ENCODE measurements at places on chromosomes 11 and 22.
A peak's percentile ranks its signal among the peaks of the same experiment; 100 is the strongest.

- no peak for DNase-seq
Observed at GRCh38 chr22:46040471-46041465, 63.8 kb upstream of the WNT7B start.

- no peak for DNase-seq
Observed at GRCh38 chr11:21289686-21290085, 620.3 kb downstream of the NELL1 start.

- DNase-seq, result no peak
Observed at GRCh38 chr11:67261946-67262681, 4.2 kb upstream of the GRK2 start.

DNA sequence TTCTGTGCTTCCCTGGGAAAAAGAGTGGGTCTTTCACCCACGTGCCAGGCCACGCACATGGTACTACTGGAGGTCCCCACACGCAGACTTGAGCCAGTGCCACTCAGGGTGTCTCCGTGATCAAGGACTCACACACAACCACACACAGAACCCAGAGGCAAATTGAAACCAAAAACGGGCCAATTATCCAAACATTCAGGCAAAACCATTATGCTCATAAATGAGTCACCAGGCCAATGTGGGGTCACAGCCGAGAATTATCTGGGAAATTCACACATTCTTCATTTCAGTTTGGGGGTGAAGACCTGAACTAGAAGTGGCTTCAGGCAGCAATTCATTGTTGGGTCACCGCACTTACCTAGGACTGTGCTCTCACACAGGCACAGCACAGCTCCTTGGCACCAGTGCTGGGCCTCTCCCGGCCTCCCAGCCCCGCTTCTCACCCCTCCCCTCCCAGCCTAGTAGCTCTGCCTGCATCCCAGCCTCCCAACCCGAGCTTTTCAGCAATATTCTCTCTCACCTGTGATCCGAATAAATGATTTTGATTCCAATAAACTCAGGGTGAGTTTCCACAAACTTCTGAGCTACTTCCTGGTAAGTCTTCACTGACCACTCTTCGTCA lies 28.0 kb downstream of the ADA2 start:
- DNase-seq, result no peak

- DNase-seq, result no peak
Observed at GRCh38 chr11:129144256-129144655, 47.9 kb downstream of the ARHGAP32 start.

GRCh38 chr11:78416285-78417174 lies 1.1 kb downstream of the GAB2 start:
- DNase-seq, result no peak

- no peak for DNase-seq
Observed at GRCh38 chr22:17773606-17774205, 563 bp downstream of the BID start.

DNA sequence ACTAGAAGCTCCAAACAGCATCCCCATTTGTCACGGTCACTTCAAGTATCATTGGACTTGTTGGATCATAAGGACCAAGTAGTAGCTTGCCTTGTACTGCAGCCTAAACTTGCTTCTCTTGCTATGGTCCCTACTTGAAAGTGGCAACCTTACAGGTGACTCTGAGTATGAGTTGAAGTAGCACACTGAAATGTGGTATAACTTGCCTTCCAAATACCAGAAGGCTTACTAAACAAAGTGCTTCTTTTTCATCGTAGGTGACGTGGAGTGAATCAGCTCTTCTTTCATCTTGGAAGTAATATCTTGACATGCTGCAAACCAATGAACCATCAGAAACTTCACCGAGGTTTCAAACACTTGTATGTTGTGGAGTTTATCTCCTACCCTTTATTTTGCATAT lies 169.0 kb upstream of the DDI1 start:
- no peak for DNase-seq

DNA sequence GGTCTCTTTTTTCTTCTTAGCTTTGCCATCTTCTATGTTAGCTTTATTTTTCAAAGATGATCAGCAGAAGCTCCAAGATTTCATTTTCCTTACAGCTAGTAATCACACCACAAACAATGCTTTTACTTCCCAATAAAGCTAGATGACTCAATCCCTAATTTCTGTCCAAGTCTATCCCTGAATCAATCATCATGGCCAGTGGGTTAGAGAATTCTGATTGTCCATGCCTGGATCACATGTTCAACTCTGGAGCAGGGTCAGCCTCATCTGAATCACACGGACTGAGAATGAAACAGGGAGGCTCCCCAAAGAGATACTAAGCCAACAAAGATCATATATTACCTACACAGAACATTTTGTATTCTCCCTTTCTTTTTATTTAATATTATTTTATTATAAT lies 79.6 kb downstream of the BBOX1 start:
- no peak for DNase-seq

GRCh38 chr11:71504531-71504930 lies 22.5 kb upstream of the KRTAP5-7 start:
- no peak for DNase-seq

DNA sequence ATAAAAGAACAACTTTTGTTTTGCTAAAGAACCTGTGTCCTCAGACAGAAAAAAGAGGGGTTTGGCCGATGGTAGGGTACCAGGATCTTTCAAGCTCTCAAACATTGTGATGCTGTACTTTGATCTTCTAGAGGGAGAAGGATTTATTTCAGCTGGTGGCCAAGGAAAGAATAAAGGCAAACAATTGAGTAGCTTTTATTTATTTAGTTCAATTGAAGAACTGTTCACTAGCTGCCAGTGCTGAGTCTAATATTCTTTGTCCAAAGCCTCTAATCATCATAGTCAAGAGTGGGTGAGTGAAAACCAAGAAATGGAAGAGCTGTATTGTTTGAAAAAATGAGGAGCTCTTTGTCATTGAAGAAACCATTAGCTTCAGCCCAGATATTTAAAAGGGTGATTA lies 138.4 kb downstream of the FAT3 start:
- no peak for DNase-seq

- peak; percentile 32 for DNase-seq
Observed at GRCh38 chr11:95095858-95096587, 6.4 kb downstream of the ENDOD1 start.

DNA sequence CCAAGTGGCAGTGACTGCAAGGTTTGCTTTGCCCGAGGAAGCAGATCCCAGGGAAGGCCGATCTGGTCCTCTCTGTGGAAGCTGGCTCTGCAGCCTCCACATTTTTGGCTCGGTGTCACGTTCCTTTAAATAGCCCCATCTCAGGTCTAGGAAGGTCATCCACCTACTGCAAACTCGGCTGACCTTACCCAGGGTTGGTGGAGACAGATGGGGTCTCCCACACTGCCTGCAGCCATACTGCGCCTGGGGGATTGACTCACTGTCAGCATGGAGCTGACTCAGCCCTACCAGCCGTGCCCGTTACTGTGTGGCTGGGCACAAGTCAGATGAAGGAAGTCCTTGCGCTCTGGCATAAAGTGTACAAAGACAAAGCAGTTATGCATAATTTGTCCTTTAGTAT lies 16.9 kb downstream of the CDPF1 start:
- no peak for DNase-seq

DNA sequence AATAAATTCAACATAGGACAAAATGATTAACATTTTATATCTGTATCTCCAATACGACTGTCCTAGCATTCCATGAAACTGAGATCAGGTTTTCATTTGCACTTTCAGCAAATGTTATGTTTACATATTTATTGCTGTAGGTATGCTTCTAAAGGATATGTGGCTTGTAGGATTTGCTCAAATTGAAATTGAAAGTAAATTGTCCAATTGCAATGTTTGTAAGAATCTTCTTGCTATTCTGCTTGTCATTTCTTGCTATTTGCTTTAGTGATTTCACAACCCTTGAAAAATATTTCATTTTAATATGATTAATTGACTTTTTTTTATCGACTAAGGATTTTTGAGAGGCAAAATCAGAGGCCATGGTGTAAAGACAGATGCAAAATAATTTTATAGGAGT lies 904.2 kb upstream of the RAG2 start:
- no peak for DNase-seq

GRCh38 chr11:76621868-76622267 lies 48.7 kb downstream of the LRRC32 start:
- no peak for DNase-seq

- no peak for DNase-seq
Observed at GRCh38 chr11:65871811-65872548, 620 bp downstream of the EFEMP2 start.

DNA sequence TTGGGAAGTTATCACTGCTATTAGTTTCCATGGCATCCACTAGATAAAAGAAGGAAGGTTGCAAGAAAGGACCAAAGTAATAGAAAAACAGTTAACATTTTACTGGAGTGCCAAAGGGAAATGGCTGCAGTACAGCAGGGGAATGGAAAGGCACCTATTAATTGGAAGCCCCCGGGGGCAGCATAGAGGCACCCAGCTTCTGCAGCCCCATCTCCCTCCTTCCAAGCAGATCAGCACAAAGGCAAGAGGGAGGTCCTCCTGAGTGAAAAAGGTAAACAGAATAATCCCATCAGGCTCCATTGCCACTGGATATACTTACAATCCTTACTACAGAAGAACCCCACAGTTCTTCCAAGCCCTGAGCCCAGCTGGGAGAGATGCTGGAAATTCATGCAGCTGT lies 887.1 kb downstream of the DLG2 start:
- DNase-seq, result no peak

DNA sequence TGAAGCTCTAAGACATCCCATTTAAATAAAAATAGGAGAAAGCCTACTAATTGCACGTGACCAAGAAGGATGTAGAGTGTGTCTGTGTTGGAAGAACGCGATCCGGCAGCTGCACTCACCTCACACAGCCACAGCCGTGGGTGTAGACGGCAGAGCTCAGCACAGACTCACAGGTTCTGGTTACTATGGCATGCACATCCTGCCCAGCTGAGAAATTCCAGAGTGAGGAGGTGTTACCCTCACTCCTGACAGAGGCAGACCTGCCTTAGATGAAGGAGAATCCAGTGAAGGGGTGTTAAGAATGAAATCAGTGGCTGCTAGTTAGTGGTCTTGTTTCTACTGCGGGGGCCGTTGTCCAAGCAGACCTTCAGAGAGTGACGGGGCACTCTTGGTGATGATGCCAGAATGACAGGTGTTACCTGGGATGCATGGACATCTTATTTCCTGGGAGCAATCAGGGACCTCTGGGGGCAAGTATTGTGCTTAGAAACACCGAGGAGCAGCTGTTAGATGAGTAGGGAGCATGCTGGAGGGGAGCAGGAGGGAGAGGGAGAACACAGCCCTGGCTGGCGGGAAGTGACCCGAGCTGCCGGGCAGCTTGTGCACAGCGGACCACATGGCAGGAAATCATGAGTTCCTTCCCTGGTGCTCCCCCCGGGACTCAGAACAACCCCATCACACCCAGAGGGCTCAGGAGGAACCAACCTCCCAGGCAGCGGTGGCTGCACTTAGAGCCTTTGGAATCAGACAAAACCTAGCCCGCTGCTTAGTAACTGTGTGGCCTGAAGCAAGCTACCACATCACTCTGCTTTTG lies 12.3 kb downstream of the KCNJ5 start:
- DNase-seq, result no peak

DNA sequence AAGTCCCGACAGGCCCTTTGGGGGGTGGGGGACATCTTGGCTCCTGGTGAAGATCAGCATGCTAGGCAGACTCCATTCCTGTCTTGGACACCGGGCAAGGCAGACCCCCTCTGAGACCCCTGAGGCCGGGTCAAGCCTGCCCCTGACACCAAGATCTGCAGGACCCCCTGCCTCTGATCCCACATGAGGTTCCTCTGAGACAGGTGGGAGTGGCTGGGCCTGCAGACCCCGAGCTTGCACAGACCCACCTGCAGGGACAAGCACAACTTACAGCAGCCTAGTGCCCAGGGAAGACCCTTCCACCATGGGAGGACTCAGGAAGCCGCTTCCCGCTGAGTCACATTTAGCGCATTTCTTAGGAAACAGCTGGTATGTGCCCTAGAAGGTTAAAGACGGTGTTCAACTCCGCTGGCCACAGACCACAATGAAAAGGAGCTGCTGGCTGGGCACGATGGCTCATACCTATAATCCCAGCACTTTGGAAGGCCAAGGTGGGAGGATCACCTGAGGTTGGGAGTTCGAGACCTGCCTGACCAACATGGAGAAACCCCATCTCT lies 15.5 kb downstream of the ARVCF start:
- DNase-seq, result no peak

GRCh38 chr11:37811349-37811748 lies 1213.3 kb upstream of the RAG2 start:
- no peak for DNase-seq

GRCh38 chr11:125233736-125234275 lies 69.3 kb downstream of the PKNOX2 start:
- DNase-seq, result no peak

GRCh38 chr11:36627006-36627405 lies 29.0 kb upstream of the RAG2 start:
- DNase-seq, result no peak

DNA sequence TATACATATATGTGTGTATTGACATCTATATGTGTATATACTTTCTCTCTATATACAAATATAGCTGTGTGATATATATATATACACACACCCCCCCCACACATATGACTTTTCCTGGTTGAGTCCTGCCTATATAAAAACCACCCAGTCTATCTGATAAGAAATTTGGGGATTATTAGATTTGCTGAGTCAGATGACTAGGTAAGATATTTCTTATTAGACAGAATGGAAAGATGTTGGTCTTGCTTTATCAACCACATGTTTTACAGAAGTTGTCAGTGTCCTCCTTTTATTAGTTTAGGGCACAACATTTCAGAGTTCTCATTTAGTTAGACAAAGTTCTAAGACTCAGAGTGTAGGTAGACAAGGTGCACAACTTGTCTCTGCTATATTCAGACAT lies 953.3 kb downstream of the METTL15 start:
- DNase-seq, result no peak

- no peak for DNase-seq
Observed at GRCh38 chr11:29629286-29629685, 387.5 kb downstream of the KCNA4 start.

DNA sequence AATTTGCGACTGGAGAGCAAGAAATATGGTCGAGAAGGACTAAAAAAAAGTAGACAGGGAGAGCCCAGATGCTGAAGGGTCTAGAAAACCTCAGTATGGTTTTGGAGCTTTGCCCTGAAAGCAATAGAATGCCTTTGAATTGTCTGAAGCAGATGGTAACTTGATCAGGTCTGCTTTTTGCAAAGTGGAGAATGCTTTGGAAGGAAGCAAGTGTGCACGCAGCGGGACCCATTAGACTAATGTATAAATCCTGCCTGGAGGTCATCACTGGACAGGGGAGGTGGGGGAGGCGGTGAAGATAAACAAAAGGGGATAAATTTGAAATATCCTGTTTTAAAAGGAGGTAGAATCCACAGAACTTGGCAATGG lies 757 bp upstream of the HINFP start:
- DNase-seq, result no peak

Data from HS-5 (cell line).